Left lung (tissue), 14 donors: ENCODE measurements at places on chromosomes 6 and 20.

DNA sequence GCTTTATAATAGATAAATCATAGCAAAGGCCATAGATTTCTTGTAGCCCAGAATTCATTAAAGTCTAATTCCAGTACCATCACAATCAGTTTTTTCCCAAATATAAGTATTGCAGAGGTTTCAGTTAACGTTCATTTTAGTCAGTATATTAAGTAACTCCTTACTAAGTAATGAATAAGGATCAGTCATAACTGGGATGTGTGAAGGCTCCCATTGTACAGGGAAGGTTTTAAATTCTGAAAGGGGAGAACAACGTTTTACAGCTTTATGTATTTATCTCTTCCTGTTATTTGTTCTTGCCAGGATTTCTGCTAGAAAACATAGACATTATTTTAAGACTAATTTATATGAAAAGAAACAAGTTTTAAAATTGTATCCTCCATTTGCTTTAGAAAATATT, 215.5 kb upstream of the LAMP5 start:
- DNase-seq: no peak
- H3K36me3 ChIP-seq: no peaks in the 10 kb centered on the region
- H3K27ac ChIP-seq: no peak overlapping the region
- no peaks in the 10 kb centered on the region for H3K4me1 ChIP-seq

DNA sequence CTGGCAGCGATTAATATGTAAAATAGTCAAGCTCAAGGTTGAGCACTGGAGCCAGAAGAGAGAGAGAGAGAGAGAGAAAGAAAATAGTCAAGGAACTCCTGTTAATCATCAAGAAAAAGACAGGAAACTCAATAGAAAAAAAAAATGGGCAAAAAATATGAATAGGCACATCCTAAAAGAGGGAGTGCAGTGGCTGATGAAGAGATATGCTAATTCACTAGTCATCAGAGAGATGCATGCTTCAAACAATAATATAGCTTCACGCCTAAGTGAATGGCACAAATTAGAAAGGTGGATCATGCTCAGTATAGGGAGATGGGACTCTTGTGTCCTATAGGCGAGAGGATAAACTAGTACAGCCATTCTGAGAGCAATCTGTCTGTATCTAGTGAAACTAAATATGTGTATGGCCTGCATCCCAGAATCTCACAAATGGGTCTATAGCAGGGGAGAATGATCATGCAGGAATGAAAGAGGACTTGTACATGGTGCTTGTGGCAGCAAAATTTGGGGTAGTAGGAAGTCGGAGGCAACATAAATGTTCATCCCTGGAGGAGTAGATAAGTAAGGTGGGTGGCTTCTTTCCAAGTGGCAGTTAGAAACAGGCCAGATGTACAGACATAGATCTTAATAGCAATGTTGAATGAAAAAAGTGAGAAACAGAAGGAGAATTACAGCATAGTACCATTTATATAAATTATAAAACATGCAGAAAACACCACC, 176.8 kb downstream of the VEGFA start:
- H3K27ac ChIP-seq: no peak overlapping the region
- H3K27me3 ChIP-seq: no peaks in the 10 kb centered on the region
- H3K4me1 ChIP-seq: no peaks in the 10 kb centered on the region
- no peak for DNase-seq
- H3K36me3 ChIP-seq: no peaks in the 10 kb centered on the region

GRCh38 chr6:54801669-54802068, 44.9 kb upstream of the FAM83B start:
- no peak overlapping the region for H3K27ac ChIP-seq
- no peaks in the 10 kb centered on the region for H3K4me1 ChIP-seq
- no peaks in the 10 kb centered on the region for H3K36me3 ChIP-seq
- H3K4me3 ChIP-seq: no peak overlapping the region
- no peaks in the 10 kb centered on the region for H3K27me3 ChIP-seq
- DNase-seq: no peak

GRCh38 chr20:35171753-35172433, at the start of gene PROCR:
TSS of gene PROCR (plus strand) at chr20:35172072. CDS start at chr20:35172155, 83 bp downstream.
- H3K27me3 ChIP-seq: no peaks in the 10 kb centered on the region
- H3K4me3 ChIP-seq: peak within 1 kb of the TSS; percentile 37

DNA sequence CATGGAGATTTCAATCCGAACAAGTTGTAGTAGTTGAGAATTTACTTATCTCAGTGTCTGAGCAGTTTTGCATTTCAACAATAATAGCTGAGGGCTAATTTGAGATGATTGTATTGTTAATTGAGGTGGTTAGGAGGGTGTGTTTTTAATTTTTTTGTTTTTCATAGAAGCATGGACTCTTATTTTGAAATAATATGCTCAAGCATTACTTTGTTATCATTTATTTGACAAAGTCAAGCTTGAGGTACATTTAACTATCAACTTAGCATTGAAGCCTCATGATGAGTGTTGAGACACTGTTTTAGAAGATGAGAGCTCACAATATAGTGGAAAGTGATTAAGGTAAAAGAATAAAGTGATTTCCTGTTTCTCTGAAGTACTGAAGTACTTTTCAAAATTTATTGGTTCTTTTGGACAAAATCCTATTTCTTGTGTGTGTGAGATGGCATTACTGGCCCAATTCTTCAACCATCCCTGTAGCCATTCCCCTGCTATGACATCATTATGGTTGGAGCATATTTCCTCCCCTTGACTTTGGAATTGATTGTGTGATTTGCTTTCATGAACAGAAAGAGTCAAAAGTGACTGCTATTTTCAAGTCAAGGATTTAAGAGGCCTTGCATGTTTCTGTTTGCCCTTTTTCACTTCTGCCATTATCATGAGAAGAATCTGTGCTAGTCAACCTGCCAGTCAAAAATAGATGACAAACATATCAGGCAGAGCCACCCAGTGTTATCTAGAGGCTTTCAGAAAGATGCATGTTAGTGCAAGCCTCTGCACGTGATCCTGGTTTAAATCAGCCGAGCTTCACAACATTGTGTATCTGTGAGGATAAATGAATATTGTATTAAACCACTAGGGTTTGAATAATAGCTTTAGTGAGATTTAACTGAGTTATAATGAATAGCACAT, 1112.3 kb upstream of the CITED2 start:
- no peaks in the 10 kb centered on the region for H3K36me3 ChIP-seq
- H3K27ac ChIP-seq: peak overlapping the region; percentile 51
- no peak for DNase-seq
- H3K27me3 ChIP-seq: no peaks in the 10 kb centered on the region
- no peak overlapping the region for H3K4me3 ChIP-seq

DNA sequence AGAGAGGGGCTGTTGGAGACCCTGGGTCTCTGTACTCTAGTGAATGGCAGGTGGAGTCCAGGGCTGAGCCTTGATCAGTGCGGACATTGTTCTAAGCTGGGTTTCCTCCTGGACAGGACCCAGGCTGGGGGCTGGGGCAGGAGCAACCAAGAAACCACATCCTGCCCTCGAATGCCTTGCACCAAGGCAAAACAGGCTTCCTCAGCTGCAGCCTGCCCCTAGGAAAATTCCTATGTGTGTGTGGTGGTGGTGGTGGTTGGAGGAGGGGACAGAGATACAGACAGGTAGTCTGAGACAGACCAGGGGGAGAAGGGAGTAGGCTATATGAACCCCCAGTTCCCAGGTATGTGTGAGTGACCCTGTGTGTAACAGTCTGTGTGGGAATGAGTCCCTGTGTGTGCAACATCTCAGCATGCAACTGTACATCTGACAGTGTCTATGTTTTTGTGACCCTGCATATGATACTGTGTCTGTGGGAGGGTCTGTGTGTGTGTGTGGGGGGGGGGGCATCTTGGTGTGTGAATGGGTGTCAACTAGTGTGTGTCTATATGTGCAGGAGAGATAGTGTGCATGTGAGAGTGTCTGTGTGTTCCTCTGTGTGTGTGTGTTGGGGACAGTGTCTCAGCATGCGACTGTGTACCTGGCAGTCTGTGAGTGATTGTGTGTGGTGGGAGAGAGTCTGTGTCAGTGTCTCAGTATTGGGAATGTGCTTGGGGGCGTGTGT, 3.0 kb downstream of the GLP1R start:
- H3K4me3 ChIP-seq: no peak overlapping the region
- no peak overlapping the region for H3K27ac ChIP-seq
- H3K27me3 ChIP-seq: peaks cover 37% of the 10 kb centered on the region
- H3K4me1 ChIP-seq: peaks cover 12% of the 10 kb centered on the region
- no peaks in the 10 kb centered on the region for H3K36me3 ChIP-seq

- no peaks in the 10 kb centered on the region for H3K27me3 ChIP-seq
- H3K4me1 ChIP-seq: no peaks in the 10 kb centered on the region
- no peak for DNase-seq
- no peak overlapping the region for H3K4me3 ChIP-seq
- H3K36me3 ChIP-seq: peaks cover 41% of the 10 kb centered on the region
Observed at GRCh38 chr6:33652002-33652401, 30.9 kb downstream of the ITPR3 start.

DNA sequence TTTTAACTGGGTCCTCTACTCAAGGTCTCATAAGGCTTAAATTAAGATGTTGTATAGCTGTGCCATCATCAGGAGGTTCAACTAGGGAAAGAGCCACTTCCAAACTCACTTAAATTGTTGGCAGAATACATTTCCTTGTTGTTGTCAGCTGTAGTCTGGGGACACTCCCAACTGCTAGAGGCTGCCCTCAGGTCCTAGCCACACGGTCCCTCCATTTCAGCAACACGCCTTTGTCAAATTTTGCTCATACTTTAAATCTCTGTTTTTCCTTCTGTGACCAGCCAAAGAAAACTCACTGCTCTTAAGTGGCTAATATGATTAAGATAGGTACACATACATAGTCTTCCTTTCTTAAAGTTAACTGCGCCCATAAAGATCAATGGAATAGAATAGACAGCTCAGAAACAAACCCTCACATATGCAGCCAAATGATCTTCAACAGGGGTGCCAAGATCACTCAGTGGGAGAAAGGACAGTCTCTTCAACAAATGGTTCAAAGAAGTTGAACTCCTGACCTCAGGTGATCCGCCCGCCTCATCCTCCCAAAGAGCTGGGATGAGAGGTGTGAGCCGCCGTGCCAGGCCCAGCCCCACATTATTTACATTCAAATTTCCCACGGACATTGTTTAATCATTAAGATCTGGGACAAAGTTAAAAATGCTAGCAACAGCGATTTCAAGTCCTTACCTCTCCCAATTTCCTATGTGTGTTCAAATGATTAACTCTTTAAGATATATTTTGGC, 76.4 kb upstream of the ELOVL5 start:
- no peak for DNase-seq
- H3K4me3 ChIP-seq: no peak overlapping the region
- no peak overlapping the region for H3K27ac ChIP-seq
- no peaks in the 10 kb centered on the region for H3K4me1 ChIP-seq
- H3K27me3 ChIP-seq: no peaks in the 10 kb centered on the region

- H3K36me3 ChIP-seq: no peaks in the 10 kb centered on the region
- H3K27me3 ChIP-seq: no peaks in the 10 kb centered on the region
- no peak overlapping the region for H3K4me3 ChIP-seq
Observed at GRCh38 chr6:6685249-6686040, 96.9 kb downstream of the LY86 start.

- H3K27me3 ChIP-seq: no peaks in the 10 kb centered on the region
- H3K27ac ChIP-seq: no peak overlapping the region
- no peak for DNase-seq
Observed at GRCh38 chr6:119626884-119627619, 277.5 kb upstream of the MAN1A1 start.

- H3K27ac ChIP-seq: peak overlapping the region; percentile 63
- no peak for DNase-seq
- peaks cover 6% of the 10 kb centered on the region for H3K4me1 ChIP-seq
- no peaks in the 10 kb centered on the region for H3K36me3 ChIP-seq
Observed at GRCh38 chr6:52389264-52389625, 27.3 kb downstream of the PAQR8 start.

DNA sequence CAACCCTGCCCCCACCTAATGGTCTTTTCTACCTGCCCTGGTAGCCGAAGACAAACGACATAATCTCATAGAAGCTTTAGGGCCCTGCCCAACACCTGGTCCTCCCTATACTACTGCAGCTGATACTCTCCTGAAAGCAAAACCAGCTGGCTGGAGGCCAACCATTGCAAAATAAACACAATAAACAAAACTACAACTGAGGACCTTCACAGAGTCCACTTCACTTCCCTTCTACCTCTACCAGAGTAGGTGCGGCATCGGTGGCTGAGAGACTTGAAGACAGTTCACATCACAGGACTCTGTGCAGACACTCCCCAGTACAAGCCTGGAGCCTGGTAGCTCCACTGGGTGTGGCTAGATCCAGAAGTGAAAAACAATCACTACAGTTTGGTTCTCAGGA, 476.2 kb downstream of the MMUT start:
- no peaks in the 10 kb centered on the region for H3K27me3 ChIP-seq
- H3K4me1 ChIP-seq: no peaks in the 10 kb centered on the region
- DNase-seq: no peak
- no peaks in the 10 kb centered on the region for H3K36me3 ChIP-seq

GRCh38 chr6:159916752-159917151, 26.0 kb downstream of the MAS1 start:
- no peak overlapping the region for H3K27ac ChIP-seq
- H3K36me3 ChIP-seq: no peaks in the 10 kb centered on the region
- no peak for DNase-seq
- no peaks in the 10 kb centered on the region for H3K27me3 ChIP-seq

GRCh38 chr20:50124496-50124895, 11.5 kb upstream of the UBE2V1 start:
- H3K27ac ChIP-seq: no peak overlapping the region
- H3K4me1 ChIP-seq: peaks cover 14% of the 10 kb centered on the region

- H3K36me3 ChIP-seq: no peaks in the 10 kb centered on the region
- no peak overlapping the region for H3K27ac ChIP-seq
- H3K27me3 ChIP-seq: no peaks in the 10 kb centered on the region
- no peak overlapping the region for H3K4me3 ChIP-seq
Observed at GRCh38 chr6:85469276-85470022, 19.6 kb downstream of the NT5E start.

- no peak for DNase-seq
- no peak overlapping the region for H3K4me3 ChIP-seq
- no peaks in the 10 kb centered on the region for H3K4me1 ChIP-seq
- no peak overlapping the region for H3K27ac ChIP-seq
Observed at GRCh38 chr20:63939061-63939935, 16.9 kb downstream of the UCKL1 start.

- DNase-seq: no peak
- H3K36me3 ChIP-seq: no peaks in the 10 kb centered on the region
- no peak overlapping the region for H3K27ac ChIP-seq
- H3K27me3 ChIP-seq: no peaks in the 10 kb centered on the region
- H3K4me3 ChIP-seq: no peak overlapping the region
- H3K4me1 ChIP-seq: no peaks in the 10 kb centered on the region
Observed at GRCh38 chr6:11727346-11727997, 51.1 kb downstream of the ADTRP start.

GRCh38 chr6:83260577-83260976, 67.4 kb downstream of the RWDD2A start:
- no peaks in the 10 kb centered on the region for H3K4me1 ChIP-seq
- DNase-seq: no peak
- no peak overlapping the region for H3K27ac ChIP-seq
- H3K4me3 ChIP-seq: no peak overlapping the region

DNA sequence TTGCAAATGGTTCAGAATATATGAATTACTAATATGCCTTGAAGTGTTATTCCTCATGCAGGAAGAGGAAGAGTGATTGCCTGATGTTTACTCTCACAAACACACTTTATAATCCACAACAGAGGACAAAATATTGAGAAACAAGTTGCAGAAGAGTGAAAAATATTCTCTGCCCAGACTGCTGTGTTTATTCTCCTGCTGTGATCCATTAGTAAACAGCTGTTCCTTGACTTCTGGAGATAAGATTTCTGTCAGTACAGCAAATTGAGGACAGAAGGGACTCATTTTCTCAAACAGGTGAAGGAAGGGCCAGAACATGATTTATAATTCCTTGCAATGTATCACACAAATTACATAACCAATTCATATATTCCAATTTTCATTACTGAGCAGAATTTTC, 148.0 kb downstream of the EPM2A start:
- no peaks in the 10 kb centered on the region for H3K4me1 ChIP-seq
- H3K27me3 ChIP-seq: no peaks in the 10 kb centered on the region
- H3K27ac ChIP-seq: no peak overlapping the region
- no peak overlapping the region for H3K4me3 ChIP-seq
